Activated naive CD4-positive, alpha-beta T cell treated with Interleukin-2 at 50 U/mL for 16 hours (primary cell): ENCODE measurements at places on chromosomes 2 and 18.

GRCh38 chr2:119760237-119760955 lies 674 bp downstream of the PTPN4 start:
- DNase-seq, result no peak

GRCh38 chr2:112622528-112622849 lies 23.2 kb upstream of the SLC20A1 start:
- no peak for DNase-seq

DNA sequence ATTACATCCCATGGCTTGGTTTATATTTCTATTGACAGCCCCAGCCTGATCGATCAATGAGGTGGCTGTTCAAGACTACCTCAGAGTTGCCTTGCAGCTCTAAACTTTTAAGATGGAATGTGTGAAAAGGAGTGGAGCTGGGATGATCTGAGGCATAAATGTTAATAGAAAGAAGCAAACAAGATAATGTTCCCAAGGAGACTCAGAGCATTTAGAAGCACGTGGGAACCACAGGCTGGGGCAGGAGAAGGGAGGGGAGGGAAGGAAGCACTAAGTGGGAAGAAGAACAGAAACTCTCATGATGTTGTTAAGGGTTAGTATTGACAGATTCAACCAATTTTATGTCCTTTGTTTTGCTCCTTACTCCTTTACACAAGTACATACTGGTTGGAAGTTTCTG lies 28.8 kb upstream of the LRATD1 start:
- no peak for DNase-seq

GRCh38 chr18:48729404-48729803 lies 190.6 kb downstream of the CTIF start:
- no peak for DNase-seq

- DNase-seq, result no peak
These were observed 66.5 kb downstream of the THNSL2 start for GRCh38 chr2:88236666-88237065.

DNA sequence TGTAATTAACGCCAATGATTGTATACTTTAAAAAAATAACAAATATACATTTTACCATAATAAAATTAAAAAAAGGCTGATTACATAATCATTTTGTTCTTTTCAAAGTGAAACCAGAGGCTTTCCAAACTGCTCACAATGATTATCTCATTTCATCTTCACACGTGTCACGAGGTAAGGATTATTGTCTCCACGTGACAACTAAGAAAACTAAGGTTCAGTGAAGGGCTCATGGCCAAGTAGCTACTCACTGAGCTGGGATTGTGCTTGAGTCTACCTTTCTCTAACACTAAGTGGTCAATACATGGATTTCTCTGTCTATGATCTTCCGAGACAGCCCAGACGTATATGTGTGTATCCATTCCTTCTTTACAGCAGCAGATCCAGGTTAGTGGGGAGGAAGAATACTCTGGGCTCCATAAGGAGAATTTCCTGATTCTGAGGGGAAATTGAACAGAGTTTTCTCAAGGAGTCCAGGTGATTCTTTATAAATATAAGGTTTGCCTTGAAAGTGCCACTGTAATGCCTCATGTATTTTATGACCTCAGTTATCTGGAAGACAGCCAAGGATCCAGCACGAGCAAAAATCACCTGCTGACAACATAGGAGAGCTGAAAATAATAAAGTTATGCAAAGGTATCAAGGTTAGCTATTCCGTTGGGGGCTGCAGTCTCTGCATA lies 25.6 kb upstream of the ACSL3 start:
- DNase-seq, result no peak

DNA sequence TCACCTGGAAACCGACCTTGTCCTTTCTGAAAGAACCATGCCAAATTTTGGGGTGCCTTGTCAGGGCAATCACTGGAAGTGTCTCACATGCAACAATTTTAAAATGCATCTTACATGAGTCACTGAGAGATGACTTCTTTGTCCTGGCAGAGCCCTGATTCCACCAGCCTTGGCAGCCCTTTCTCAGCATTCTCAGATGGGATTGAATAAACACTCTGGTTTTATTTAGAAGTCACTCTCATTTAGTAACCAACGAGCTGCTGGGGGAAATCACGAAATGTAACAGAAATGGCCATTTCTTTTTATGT lies 3.8 kb upstream of the ATP8B1 start:
- DNase-seq, result no peak

GRCh38 chr2:74206180-74206688 lies 7.8 kb downstream of the MTHFD2 start:
- DNase-seq, result peak; percentile 35

DNA sequence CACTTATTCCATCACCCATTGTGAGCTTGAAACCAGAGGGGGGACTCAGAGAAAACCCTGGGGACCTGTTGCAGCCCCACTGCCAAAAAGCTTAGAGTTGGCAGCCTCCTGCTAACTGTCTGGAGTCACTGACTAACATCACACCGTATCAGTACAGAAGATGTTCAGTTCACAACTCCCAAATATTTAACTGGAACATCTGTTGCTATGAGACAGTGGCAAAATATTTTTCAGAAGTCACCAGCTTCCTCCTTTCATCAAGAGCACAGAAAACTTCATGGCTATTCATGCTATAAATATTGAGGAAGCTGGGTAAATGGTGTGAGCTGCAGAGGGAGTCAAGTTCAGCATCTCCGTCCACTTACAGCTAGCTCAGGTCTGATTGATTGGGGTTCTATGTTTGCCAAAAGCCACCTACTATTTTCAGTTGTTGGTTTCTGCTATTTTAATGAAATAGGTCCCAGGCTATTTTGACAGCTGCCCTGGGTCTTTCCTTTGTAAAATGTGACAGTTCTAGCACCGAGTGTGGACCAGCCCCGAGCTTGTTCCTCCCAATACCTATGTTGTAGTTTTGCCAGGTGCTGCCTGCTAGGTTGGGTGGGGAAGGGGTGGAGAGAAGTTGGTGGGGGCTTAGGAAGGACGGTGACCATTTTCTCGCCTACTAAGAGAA lies 9.8 kb downstream of the TUBB6 start:
- DNase-seq, result no peak

- DNase-seq, result no peak
These were observed 350.5 kb downstream of the CCDC85A start for GRCh38 chr2:56534321-56534720.

GRCh38 chr18:31611511-31611910 lies 19.8 kb downstream of the TTR start:
- no peak for DNase-seq

GRCh38 chr2:188884517-188884916 lies 89.7 kb upstream of the COL3A1 start:
- no peak for DNase-seq

- no peak for DNase-seq
These were observed 124.4 kb upstream of the SETBP1 start for GRCh38 chr18:44556296-44556695.

GRCh38 chr2:50491541-50492476 lies 540.1 kb downstream of the NRXN1 start:
- peak; percentile 1 for DNase-seq

- DNase-seq, result no peak
These were observed 9.1 kb downstream of the MARCHF4 start for GRCh38 chr2:216363221-216363620.

- DNase-seq, result no peak
These were observed 4.4 kb downstream of the IHH start for GRCh38 chr2:219056176-219056895.

- DNase-seq, result no peak
These were observed 458.3 kb upstream of the SYT4 start for GRCh38 chr18:43735570-43735969.

DNA sequence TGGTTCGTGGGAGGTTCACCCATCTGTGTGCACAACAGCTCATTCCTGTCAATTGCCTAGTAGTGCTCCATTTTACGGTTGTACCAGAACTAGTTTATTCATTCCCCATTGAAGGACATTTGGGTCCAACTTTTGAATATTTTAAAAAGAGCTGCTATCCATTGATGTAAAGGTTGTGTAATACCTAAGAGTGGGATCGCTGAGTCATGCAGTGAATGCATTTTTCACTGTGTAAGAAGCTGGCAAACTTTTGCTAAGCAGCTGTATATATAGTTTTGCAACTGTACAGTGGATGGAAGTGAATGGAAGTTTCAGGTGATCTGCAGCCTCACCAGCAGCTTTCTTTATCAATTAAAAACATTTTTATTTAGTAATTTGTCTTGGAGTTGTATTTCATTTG lies 104.5 kb downstream of the DCDC2C start:
- no peak for DNase-seq

DNA sequence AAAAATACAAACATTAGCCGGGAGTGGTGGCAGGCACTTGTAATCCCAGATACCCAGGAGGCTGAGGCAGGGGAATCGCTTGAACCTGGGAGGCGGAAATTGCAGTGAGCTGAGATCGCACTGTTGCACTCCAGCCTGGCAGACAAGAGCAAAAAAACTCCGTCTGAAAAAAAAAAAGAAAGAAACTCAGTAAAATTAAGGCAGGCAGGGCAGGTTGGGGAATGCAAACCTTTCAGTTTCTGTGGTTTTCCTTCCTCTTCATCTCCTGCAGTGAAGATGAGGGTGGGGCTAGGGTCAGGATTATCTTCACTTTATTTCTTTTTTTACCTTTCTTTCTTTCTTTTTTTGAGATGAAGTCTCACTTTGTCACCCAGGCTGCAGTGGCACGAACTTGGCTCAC lies 43.2 kb upstream of the PSME4 start:
- no peak for DNase-seq

GRCh38 chr2:85355521-85355920 lies 952 bp downstream of the ELMOD3 start:
- DNase-seq, result no peak

GRCh38 chr2:102839668-102840388 lies 78.0 kb downstream of the TMEM182 start:
- DNase-seq, result no peak

DNA sequence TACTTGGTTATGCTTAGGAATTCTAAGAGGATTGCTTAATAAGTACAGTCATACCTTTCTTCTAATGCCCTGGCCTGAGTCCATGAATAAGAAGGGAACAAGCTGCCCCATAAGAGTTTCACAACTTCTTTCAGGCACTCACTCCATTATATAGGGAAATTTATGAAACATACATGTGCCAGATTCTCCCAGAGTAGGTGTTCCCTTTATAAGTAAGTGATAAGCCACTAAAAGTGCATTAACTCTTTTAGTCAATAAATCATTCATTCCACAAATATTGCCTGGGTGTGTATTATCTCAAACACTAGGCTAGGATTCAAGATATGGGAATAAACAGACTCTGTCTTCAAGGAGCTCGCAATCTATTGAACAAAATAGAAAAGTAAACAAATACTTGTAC lies 84.5 kb upstream of the RBBP8 start:
- no peak for DNase-seq

- peak; percentile 65 for DNase-seq
These were observed at the start of gene ASTL for GRCh38 chr2:96138179-96139145. TSS of gene ASTL (minus strand) at chr2:96138502. CDS start at chr2:96138436, 66 bp downstream.

DNA sequence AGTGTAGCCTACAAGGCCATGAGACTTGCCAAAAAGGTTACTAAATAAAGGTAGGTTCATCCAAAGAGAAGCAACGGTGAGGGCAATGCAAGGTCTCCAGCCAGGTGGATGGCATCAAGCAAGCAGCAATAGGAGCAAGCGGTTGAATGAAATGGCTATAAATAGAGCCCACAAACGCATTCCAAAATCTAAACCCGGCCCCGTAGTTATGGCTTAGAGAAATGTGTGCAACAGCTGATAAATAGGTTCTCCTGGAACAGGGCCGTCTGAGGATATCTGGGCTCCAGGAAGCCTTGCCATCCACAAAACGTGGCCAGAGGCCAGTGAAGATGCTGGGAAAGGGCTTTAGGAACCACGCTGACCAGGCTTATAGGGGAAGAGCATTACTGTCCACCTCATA lies 146.1 kb upstream of the PID1 start:
- no peak for DNase-seq

GRCh38 chr2:222709191-222709891 lies 37.9 kb downstream of the MOGAT1 start:
- DNase-seq, result no peak

GRCh38 chr2:175008009-175008408 lies 2.8 kb upstream of the CHN1 start:
- DNase-seq, result no peak

- no peak for DNase-seq
These were observed 239.1 kb downstream of the SEPTIN10 start for GRCh38 chr2:109374548-109375130.

- no peak for DNase-seq
These were observed 139.0 kb downstream of the CELF4 start for GRCh38 chr18:37426586-37426985.

- DNase-seq, result no peak
These were observed 363 bp upstream of the RFTN2 start for GRCh38 chr2:197675711-197676188.

- DNase-seq, result no peak
These were observed 94.8 kb downstream of the PPP1R1C start for GRCh38 chr2:182080493-182080892.

- no peak for DNase-seq
These were observed 52.9 kb downstream of the TMEM163 start for GRCh38 chr2:134665727-134666506.

DNA sequence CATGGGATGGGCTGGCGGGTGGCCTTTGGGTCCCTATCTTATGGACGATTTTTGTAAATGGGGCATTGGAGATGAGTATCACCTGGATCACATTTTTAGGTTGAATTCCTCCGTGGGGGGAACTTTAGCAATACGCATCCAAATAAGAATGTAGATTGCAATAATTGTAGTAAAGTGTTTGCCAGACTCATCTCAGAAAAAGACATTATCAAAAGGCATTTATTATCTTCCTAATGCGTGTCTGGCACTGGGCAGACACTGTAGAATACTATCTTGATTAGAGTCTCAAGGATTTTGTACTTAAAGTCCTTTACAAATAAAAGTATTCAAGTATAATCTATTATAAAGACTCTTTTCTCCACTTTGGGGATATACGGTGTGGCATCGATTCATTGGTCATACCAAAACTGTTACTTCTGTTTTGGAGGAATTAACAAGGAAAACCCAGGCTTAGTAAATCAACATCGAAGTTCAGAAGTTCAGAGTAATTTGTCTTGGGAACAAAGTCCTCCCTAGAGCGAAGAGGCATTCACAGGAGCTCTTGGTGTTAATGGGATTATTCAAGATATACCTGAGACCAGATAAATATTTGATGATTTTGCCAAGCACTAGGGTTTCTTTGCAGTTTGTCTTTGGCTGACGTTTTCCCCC lies 578 bp upstream of the ACKR3 start:
- no peak for DNase-seq

GRCh38 chr2:204033611-204034495 lies 97.3 kb downstream of the ICOS start:
- DNase-seq, result no peak

- no peak for DNase-seq
These were observed 155.6 kb downstream of the QPCT start for GRCh38 chr2:37500031-37500430.

DNA sequence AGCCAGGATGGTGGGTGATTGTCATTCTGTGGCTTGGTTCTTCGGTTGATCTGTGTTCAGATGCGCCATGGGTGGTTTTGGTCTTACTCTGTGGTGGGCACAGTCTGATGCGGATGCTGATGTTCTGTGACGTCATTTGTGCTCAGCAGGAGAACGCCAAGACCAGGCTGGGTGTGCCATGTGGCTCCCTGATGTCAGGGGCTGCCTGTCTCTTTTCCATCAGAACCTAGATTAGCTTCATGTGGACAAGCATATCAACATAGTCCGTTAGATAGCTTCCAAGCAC lies 100.6 kb upstream of the ARL4C start:
- DNase-seq, result no peak

- DNase-seq, result no peak
These were observed 50.2 kb downstream of the EHD3 start for GRCh38 chr2:31284107-31284506.

GRCh38 chr2:233234264-233234663 lies 17.2 kb upstream of the ATG16L1 start:
- peak; percentile 24 for DNase-seq
